ENCODE measurements at places on chromosomes 11 and 22.

- no peak for DNase-seq
These were observed 935 bp upstream of the RTN4RL2 start for GRCh38 chr11:57459164-57460021.

GRCh38 chr11:102220728-102221467, 96.4 kb upstream of the BIRC3 start:
- no peak for DNase-seq

DNA sequence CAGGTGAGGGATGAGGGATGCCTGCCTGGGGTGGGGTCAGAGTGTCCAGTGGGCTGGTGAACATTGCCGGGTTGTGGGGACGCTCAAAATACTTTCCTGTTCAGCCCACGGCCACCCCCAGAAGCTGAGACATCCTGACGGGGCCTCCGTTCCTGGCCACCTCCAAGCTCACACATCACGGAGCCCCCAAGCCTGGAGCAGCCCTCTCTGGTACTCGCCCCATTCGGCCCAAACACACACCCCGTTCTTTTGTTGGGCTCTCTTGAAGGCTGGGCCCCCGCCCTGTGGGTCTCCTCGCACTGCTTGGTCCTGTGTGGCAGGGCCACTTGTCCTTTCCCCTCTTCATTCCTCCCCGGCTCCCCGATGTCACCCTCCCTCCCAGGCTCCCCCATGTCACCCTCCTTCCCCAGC, 442.6 kb downstream of the TBC1D22A start:
- no peak for DNase-seq

DNA sequence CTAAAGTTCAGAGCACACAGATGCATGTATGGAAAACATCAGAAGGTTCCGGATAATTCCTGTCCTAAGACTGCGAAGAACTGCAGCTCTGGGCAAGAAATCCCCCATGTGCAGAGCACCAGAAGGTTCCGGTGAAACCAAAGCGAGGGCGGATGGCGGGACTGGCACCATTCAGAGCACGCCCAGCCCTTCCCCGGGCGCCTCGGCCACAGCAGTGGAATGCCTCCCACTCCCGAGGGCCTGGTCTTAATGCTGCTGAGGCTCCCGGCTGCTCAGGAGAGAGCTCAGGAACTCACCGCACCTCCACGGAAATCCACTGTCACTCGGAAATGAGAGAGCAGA, 43.1 kb downstream of the BRD1 start:
- DNase-seq, result no peak

DNA sequence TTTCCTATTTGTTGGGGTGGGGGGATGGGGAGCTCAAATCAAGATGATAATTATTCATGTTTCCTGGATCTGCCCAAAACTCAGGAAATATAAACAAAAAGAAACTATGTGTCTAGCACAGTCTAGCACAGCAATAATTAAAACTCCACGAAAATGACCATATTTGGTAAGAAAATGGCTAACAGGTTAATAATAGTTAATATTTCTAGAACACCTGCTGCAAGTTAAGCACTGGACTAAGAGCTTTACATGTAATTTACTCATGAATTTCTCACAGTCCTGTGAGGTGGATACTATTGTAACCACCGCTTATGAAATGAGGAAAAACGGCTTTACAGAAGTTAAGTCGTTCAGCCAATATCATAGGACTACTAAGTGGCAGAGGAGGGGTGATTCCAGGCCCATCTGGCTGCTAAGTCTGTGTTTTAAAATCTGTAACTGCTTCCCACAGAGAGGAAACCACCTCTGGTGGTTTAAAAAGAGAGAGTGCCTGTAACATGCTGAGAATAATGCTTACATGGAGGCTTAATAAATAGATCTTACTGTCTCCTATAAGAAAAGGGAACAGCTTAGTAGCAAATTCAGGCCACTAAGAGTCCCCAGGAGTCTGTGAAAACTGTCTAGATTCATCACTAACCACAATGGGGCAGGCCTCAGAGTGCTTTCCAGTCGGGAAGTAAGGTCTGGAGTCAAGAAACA, 11.0 kb upstream of the AMOTL1 start:
- DNase-seq, result no peak

- no peak for DNase-seq
These were observed 12.6 kb upstream of the CHKA start for GRCh38 chr11:68133761-68134160.

Measured in SJSA1 (cell line).